ENCODE measurements at places on chromosomes 11 and 22. TPM values are rescaled to one million over a fixed set of nuclear protein-coding genes. Genes with fewer than 3 reads are reported as not detected.

KCNJ11 gene
- total RNA-seq = 0.77 TPM

CCDC116 gene
- not detected for total RNA-seq

STK33 gene
- 0.53 TPM for total RNA-seq

MYO18B gene
- total RNA-seq = not detected

CECR2 gene
- total RNA-seq = not detected

Data from bronchial epithelial cell (primary cell).